ENCODE measurements at places on chromosomes 16 and 17.

- no peak for DNase-seq
These were observed 14.2 kb downstream of the HDAC5 start for GRCh38 chr17:44109312-44109630.

DNA sequence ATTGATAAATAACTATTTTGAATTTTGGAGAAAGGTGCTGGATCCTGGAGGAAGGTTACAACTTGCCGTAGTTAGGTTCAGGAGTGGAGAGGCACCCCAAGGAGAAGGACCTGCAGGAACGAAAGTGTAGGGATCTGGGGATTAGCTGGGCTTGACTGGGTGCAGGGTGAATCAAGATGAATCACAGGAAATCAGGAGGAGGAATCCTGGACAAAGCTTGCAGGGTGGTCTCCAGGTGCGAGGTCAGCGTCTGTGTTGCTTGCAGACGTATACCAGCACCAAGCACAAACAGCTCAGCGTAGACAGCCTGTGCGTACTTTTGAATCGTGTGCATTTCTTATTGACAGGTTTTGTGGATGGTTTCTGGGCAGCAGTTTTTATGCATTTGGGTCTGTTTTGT, 144.3 kb downstream of the MSI2 start:
- DNase-seq, result no peak

DNA sequence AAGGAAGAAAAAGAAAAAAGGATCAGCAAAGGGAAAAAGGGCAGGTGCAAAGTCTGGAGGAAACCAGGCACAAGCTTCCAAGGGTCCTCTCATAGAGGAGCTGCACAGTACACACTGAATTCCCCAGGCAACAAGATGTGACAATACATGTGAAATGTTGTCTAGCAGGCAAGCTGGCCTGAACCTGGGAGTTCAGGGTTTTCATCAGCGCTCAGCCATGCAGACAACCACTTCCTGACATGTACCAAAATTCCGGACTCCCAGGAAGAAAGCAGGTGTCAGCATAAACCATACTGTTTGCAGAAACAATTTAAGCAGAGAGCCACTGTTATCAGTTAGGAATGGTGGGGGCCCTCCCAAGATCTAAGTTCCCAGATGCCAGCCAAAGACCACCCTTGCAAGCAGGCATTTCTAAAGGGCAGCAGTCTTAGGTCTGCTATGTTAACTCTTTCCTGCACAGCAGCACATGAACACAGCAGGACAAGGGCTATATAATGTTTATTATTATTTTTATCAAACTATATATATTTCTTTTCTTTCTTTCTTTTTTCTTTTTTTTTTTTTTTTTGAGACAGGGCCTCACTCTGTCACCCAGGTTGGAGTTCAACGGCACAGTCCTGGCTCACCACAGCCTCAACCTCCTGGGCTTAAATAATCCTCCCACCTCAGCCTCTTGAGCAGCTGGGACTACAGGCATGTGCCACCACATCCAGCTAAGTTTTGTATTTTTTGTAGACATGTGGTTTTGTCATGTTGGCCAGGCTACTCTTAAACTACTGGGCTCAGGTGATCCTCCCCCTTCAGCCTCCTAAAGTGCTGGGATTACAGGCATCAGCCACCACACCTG, 10.1 kb downstream of the TK2 start:
- DNase-seq, result no peak

DNA sequence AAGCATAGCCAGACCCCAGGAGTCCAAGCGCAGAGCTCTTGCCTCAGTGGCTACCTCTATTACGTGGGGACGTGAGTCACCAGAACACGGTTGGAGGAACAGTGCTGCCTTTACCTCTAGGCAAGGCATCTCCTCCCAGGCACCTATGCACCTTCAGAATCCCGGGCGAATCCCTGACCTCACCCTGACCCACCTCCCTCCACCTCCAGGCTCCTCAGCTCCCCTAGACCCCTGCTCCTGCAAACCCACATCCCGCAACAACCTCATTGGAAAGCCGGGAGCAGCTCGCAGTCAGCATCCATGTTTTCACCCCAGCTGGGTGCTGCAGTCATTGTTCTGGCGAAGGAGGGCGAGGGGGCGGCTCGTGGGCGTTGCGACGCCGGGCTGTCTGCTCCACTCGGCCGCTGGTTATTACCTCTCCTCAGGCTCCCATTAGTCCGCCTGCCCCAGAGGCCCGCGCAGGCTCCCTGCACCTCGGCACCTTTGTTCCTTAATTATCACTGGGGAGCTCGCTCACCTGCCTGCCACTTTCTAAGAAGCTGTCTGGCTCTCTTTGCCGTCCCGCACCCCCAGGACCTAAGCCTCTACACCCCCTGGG, 24.6 kb upstream of the DLX4 start:
- DNase-seq, result no peak

- peak; percentile 31 for DNase-seq
These were observed 66.8 kb downstream of the DNAH3 start for GRCh38 chr16:21083729-21084268.

GRCh38 chr16:11556945-11557720, 29.6 kb downstream of the LITAF start:
- peak; percentile 30 for DNase-seq

DNA sequence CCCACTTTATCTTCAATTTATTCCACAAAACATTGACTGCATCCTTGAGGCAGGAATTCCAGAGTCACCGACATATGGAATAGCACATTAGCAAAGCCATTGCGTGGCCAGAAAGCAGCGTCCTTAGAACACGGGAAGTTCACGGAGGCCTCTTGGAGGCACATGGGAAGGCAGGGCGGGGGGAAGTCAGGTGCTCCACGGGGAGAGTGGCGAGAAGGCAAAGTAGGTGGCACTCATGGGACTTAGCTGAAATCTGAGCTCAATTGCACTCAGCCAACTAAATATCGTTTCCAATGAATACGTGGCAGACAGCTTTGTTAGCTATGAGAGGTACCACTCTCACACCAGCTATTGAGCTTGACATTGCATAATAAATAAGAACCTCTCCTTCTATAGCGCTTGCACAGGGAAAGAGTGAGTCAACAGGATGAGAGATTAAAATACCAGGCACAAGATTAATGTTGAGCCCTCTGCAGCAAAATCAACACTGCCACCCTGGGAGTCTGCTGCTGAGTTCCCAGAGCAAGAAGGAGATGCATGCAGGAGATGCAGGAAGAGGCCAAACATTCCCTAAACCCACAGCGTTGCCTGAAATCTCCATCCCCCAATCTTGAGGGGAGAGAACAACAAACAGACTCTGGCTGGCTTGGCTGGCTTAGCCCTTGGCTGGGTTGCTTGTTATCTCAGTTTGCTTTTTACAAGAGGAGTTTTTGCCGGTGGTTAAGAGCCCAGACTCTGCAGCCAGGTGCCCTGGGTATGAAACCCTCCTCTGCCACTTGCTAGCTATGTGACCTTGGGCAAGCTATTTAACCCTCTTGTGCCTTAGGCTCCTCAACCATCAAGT, 28.8 kb downstream of the ABCC12 start:
- DNase-seq, result no peak

GRCh38 chr17:46928467-46929261, 5.7 kb downstream of the GOSR2 start:
- no peak for DNase-seq

DNA sequence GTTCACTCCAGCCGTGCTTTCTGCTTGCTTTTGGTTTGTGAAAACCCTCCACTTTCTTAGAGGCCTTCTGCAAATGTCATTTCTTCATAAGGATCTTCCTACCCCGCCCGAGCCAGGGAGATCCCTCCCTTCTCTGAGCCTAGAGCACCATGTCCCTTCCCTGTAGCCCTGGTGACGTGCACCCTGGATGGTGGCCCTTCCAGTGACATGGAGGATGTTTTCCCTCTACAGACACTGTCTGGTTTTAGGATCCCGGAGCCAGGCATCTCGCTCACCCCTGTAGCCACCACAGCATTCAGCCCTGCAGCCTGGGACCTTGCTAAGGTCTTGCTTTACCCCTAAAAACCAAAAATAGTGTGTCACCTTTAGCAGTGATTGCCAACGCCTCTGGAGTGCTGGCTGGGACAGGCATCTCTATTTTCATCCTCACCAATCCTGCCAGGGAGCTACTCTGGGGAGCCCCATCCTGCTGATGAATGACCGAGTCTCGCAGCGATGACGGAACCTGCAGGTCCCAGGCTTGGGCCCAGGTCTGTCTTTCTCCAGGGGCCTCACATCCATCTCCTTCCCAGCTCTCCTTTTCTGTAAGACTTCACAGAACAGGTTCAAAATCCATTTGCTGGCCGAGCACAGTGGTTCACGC, 394.1 kb upstream of the TNRC6C start:
- no peak for DNase-seq

DNA sequence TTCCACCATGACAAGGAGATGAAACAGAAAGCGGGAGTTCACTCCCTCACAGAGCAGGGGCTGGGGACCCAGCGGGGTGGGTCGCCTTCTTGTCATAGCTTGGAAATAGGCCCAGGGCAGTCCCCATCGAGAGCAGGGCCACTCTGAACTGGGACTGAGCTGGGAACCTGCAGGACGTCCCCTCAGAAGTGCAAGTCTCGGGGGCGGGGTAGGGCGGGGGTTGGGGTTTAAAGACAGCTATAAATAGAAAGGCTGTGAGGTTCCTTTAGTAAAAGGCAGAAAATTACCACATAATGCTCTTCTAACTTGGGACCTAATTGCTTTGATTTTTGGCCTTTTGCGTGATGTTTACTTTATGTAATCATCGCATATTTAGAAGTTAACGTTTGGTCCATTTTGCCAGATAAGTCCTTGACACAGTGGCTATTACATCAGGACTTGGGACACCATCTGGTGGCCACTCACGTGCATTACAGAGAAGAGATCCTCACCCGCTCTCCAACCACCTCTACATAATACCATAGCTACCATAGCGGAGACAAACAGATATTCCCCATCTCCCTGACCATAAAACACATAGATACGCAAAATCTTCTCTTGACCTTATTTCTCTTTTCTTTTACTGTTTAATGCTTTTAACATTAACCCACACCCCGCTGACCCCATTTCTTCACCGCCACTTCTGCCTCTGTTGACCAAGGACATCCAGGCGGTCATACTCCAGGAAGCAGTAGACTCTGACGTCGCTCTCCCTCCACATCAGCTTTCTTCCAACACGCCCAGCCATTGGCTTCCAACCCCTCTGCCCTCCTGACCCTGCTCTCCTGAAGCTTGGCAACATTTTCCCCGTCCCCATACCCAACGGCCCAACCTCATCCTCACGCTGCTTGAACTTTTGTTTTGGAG, 27.5 kb upstream of the PIK3R6 start:
- DNase-seq, result peak; percentile 37
